ENCODE measurements at places on chromosomes 11 and 22. TPM values are rescaled to one million over a fixed set of nuclear protein-coding genes. Genes with fewer than 3 reads are reported as not detected.

The LRRC56 gene
- polyA plus RNA-seq: 1.4 TPM

The GAL3ST1 gene
- polyA plus RNA-seq: 0.08 TPM

GRCh38 chr22:49768077-49768910, 59.4 kb downstream of the BRD1 start:
- DNase-seq: no peak
- no peaks in the 10 kb centered on the region for H3K4me1 ChIP-seq
- H3K27ac ChIP-seq: no peak overlapping the region

DNA sequence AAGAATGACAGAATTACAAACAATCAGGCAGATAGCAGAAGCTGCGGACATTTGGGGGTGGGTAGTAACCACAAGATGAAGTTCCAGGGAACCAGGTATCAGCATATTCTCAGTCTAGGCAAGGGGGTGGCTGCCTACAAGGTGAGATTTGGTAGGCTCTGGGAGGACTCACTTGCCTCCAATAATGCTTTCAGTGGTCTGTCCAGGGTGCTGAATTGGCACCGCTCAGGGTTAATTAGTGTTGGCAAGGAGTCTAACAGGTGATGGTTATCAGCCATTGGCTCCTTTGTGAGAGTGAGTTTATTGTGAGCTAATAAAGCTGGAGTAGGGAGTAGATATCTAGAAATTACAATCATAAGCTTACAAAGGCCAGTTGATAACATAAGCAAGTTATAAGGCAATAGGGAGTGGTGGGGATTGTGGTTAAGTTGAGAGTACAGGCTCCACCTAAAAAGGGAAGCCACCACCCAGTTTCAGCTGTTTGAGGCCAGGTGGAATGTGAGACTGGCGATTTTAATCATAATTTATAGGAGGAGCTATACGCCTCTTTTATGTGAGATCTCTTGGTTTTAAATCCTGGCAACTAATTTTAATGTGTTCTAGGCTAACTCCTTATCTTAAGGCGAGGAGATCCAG, 320.5 kb downstream of the MIAT start:
- H3K4me1 ChIP-seq: no peaks in the 10 kb centered on the region
- H3K27me3 ChIP-seq: no peaks in the 10 kb centered on the region
- H3K36me3 ChIP-seq: no peaks in the 10 kb centered on the region
- H3K27ac ChIP-seq: no peak overlapping the region
- H3K4me3 ChIP-seq: no peak overlapping the region

DNA sequence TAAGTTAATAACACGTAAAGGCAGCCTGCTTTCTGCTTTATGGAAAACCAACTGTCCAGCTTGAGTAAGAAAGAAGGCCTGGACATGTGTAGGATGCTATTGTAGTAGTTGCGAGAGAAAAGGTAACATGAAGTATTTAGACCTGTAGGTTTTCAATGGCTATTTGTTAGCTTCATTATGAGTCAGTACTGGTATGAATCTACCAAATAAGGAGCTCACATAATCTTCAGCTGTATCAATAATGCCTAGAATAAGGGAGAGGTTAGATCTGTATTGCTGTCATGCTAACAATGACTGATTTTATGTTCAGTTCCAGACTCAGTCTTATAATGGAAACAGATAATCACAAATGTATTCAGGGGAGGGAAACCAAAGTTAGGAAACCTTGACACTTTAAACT, 550.3 kb downstream of the CNTN5 start:
- no peaks in the 10 kb centered on the region for H3K36me3 ChIP-seq
- H3K27ac ChIP-seq: no peak overlapping the region
- no peaks in the 10 kb centered on the region for H3K27me3 ChIP-seq
- no peak overlapping the region for H3K4me3 ChIP-seq

The SYTL2 gene
- 72.8 TPM for polyA plus RNA-seq

DNA sequence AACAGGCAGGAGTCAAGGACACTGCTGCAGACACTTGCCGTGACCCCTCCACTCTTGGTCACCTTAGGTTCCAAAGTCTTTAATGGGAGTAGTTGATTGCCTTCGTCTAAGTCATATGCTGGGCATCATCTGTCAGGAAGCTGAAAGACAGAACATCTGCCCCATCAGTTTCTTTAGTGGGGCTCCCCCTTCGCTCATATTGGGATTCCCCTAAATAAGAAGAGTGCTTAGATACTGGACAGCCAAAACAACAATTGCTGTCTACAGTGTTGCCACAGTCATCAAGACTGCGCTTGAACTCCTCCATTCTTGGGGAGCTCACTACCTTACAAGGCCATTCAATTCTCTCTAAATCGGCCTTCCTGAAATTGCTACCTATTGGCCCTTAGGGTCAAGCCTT, 58.5 kb downstream of the UBASH3B start:
- peaks cover 11% of the 10 kb centered on the region for H3K4me1 ChIP-seq
- no peaks in the 10 kb centered on the region for H3K36me3 ChIP-seq
- H3K27ac ChIP-seq: no peak overlapping the region
- no peak for DNase-seq

DNA sequence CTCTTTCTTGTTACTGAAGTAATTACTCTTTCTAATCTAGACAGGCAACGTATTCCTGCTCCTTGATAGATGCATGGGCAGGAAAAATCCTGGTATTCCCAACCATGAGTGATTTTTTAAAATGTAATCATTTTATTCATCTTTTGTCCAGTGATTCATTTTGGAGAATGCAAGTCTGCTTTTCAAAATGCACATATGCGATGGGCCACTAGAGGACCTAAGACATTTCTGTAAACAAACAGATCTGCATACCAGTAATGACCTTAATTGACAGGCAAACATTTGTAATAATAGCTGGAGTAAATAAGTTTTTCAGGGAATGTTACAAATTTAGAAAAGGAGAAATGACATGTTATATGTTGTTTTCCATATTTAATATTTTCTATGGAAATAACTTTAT, 1167.6 kb downstream of the JRKL start:
- H3K36me3 ChIP-seq: no peaks in the 10 kb centered on the region
- H3K4me1 ChIP-seq: no peaks in the 10 kb centered on the region
- no peaks in the 10 kb centered on the region for H3K27me3 ChIP-seq
- H3K4me3 ChIP-seq: no peak overlapping the region
- DNase-seq: peak; percentile 1

DNA sequence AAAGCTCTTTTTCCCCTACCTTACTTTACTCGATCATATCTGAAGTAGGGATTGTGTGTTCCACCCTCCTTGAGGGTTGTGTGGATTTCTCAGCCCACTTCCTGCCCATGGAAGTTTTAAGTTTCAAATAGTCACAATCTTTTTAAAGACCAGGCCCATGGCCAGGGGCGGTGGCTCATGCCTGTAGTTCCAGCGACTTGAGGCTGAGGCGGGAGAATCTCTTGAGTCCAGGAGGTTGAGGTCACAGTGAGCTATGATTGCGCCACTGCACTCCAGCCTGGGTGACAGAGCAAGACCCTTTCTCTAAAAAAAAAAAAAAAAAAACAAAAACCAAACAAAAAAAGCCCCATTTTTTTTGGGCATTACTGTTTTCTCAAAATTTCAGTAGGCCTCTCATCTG, 36.3 kb upstream of the LRRC10B start:
- DNase-seq: no peak
- H3K27me3 ChIP-seq: no peaks in the 10 kb centered on the region
- no peak overlapping the region for H3K27ac ChIP-seq
- H3K36me3 ChIP-seq: peaks cover 4% of the 10 kb centered on the region

The ZBTB16 gene
- not detected for polyA plus RNA-seq

DNA sequence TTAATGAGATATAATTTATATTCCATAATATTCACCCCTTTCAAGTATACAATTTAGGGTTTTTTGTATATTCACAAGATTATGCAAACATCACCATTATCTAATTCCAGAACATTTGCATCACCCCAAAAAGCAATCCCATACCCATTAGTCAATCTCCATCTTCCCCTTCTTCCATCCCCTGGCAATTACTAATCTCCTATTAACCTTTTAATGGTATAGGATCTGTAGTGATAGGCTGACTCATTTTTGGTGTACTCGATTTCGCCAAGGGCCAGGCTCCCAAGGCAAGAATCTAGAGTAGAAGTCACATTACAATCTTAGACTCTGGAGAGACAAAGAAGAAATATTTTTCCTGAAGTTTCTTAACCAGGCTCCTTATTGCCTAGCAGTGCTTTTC, 113.4 kb downstream of the GAB2 start:
- no peak overlapping the region for H3K27ac ChIP-seq
- no peaks in the 10 kb centered on the region for H3K4me1 ChIP-seq

DNA sequence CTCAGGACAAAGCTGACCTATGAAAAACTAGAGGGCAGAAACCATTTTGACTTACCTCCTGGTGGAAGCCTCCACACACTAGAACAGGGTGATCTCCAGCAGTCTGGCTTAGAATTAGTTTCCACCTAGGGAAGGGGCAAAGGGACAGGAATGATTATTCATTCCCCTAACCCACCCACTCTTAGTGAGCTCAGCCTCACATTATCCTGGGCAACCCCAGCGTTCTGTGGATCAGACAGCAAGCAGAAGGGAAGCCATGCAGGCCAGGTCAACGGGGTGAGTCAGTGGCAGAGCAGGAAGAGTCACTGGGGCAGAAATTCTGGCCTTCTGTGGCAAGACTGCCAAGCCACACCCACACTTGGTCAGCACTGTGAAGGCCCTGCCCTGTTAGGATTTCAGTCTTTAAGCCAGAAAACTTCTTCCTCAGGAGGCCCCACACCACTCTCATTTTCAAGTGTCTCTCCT, 10.5 kb downstream of the NUMA1 start:
- no peak for DNase-seq
- peak overlapping the region; percentile 69 for H3K27ac ChIP-seq
- H3K36me3 ChIP-seq: peaks cover 4% of the 10 kb centered on the region
- H3K27me3 ChIP-seq: no peaks in the 10 kb centered on the region
- H3K4me1 ChIP-seq: peaks cover 21% of the 10 kb centered on the region

GRCh38 chr11:122100037-122100755, 15.8 kb downstream of the BLID start:
- DNase-seq: peak; percentile 36
- H3K36me3 ChIP-seq: peaks cover 56% of the 10 kb centered on the region
- peak overlapping the region; percentile 80 for H3K4me3 ChIP-seq

Measured in SK-N-SH (cell line).